ENCODE measurements at places on chromosomes 16 and 17.

DNA sequence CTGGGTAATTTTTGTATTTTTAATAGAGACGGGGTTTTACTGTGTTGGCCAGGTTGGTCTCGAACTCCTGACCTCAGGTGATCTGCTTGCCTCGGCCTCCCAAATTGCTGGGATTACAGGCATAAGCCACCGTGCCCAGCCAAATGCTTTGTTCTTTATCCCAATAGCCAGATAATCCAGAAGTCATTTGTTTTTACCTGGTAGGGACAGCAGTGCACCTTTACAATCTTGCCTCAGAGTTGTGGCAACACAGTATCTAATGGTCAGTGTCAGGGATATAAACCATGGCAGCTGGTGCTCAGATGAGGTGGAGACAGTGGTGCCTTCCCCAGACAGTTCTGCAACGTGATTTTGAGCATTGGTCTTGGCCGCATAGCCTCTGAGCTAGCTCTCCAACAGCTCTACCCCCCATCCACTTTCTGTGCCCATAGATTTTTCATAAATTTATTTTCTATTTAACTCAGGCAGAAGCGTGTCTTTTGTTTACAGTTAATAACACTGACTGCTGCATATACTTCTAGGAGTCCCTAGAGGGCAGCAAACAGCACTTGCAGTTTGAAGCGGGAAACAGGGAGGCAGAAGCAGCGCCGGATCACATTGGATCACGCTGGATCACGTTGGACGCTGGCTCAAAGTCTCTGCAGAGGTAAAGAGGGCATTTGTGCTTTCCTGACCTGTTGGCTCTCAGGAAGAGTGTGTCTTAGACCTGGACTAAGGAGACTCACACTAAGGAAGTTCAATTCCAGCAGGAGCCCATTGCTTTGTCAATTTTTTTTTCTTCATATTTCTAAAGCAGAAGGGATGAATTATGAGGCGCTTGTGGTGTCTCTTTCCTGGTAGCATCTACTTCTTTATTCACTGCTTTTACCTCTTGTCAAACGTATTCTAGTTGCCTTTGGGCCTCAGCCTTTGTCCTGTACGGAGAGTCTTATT, 5.1 kb upstream of the GGT6 start:
- peak; percentile 58 for ATAC-seq

DNA sequence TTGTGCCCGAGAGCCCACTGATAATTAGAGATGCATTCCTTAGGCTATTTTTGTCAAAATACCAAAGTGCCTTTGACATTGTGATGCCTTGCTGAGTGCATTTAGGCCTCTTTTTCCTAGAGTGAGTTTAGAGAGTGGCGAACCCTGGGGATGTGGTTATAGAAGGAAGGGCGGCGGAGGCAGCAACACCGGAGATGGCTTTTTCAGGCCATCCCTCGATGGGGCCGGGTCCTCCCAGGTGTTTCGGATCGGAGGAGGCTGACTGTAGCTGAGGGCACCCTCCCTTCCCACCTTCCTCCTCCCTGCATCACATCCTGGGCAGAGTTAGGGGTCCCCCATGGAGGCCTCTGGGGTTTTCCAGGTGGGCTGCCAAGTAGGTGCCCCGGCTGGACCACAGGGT, 6.6 kb upstream of the SNAI3 start:
- ATAC-seq = no peak

DNA sequence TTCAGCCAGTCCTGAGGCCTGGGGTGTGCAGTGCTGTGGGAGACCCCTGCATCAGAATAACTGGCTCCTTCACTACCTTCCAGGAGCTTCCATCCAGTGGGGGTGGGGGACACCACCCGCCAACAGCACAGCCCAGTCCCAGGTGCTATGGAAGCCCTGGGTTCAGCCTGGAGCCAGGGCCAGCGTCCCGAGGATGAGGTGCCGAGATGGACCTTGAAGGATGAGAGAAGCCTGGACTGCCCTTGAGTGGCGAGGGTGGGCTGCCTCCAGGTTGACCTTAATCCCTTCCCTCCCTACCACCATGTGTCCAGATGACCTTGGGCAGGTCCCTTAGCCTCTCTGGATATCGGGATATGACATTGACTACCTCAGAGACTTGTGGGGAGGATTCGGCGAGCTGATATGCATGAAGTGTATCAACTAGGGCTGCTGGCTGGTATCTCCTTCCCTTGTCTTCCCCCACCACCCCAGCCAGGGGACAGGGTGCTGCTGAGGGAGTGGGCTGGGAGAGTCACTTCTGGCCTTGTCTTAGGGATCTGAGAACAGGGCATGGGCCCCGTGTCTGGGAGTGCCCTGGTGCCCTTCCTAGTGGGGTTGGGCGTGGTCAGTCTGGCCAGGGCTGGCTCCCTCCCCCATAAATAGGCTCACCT, 14.2 kb upstream of the LASP1NB start:
- ATAC-seq = no peak

- peak; percentile 21 for ATAC-seq
These were observed 13.9 kb upstream of the ADGRG1 start for GRCh38 chr16:57614536-57614935.

- no peak for ATAC-seq
These were observed 87.1 kb downstream of the SLC39A11 start for GRCh38 chr17:73005360-73005759.

GRCh38 chr17:48478224-48479013, 48.4 kb upstream of the SKAP1 start:
- ATAC-seq = peak; percentile 91

DNA sequence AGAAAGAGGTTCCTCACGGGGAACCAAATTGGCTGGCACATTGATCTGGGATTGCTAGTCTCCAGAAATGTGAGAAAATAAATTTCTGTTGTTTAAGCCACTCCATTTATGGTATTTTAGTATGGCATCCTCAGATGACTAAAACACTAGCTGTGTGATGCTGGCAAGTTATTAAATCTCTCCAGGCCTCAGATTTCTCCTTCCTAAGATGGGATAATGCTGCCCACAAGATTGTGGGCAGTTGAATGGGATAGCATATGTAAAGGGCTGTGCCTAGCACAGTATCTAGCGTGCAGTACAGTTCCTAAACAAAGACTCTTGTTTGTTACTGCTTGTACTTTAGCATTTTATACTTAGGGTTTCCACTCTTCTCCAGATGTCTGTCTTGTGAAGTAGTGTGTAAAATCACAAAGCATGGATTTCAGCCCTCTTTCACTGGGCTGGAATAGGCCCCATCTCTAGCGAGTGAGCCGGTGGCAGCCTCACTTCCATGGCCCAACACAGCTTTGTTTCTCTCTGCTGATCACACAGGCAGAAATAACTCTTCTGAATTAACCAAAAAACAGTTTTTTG, 38.2 kb upstream of the PHAF1 start:
- ATAC-seq = no peak

- peak; percentile 68 for ATAC-seq
These were observed 34.5 kb downstream of the YWHAE start for GRCh38 chr17:1365445-1366039.

DNA sequence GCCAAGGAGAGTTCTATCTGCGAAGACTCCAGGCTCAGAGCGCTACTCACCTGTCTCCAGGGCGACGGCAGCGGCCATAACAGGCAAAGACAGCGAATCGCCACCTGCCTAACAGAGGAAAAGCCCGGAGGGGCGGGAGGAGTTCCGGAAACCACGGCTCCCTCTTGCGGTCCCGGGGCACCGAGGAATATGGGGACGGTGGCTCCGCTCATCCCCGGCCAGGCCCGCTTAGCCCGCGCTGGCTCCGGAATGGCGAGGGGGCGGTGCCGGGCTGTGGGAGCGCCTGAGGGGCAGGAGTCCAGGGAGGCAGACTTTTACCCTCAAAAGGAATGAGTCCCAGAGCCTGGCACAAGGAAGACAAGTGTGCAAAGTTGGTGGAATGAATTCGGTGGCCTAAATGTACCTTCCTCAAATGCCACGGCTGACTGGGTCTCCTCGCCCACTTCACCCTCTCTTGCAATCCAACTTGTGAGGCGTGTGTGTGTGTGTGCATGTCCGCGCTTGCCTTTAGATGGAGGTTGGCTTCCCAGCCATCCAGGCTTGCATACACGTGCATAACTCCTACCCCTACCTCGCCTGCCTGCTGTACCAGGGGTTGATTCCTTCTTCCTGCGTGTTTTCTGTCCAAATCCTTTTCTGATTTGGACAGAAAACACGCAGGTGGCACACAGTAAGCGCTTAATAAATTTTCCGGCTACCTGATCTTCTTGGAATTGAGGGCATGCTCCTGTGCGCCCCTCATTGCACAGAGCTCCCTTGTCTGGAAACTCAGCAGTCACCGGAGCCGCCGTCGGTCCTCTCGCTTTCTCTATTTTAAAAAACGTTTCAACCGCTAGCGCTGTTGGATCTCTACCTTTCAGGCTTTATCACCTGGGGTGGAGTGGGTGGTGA, 3.5 kb downstream of the C17orf100 start:
- no peak for ATAC-seq

DNA sequence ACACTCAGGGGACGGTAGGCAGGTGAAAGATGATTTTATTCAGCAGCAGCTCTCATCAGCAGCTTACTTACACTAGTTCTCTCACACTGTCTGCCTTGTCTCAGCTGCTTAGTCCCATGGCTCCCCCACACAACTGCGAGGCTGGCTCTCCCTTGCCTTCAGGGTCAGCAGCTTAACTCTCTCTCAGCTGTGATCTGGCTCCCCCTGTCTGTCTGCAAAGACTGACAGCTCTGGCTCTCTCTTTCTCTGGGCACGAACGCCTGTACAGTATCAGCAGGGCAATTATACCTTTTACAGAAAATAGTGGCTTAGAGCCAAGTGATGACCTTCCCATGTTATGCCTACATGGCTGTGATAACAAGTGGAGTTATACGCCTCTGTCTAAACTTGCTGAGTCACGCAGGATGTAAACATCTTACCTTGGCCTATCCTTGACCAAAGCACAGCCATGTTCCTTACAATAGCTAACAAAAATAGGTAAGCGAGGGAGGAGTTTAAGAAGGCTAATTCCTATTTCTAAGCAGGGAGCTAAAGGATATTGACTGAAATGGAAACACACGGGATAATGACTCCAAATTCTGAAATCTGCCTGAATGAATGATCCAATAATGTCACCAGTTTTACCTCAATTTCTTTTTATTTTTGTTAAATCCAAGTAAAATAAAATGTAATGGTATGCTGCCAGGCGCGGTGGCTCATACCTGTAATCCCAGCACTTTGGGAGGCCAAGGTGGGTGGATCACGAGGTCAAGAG, 1.1 kb upstream of the NDUFAB1 start:
- peak; percentile 61 for ATAC-seq

DNA sequence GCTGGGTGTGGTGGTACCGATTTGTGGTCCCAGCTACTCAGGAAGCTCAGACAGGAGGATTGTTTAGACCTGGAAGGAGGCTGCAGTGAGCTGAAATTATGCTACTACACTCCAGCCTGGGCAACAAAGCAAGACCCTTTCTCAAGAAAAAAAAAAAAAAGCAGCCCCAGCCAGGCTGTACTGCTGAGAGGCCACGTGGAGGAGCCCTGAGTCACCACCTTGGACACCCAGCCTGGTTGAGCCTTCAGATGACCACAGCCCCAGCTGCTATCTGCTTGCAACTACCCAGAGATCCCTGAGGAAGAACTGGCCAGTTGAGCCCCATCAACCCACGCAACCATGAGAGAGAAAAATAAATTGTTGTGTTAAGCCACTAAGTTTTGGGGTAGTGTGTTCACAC, 23.6 kb upstream of the GPRC5C start:
- ATAC-seq = no peak

DNA sequence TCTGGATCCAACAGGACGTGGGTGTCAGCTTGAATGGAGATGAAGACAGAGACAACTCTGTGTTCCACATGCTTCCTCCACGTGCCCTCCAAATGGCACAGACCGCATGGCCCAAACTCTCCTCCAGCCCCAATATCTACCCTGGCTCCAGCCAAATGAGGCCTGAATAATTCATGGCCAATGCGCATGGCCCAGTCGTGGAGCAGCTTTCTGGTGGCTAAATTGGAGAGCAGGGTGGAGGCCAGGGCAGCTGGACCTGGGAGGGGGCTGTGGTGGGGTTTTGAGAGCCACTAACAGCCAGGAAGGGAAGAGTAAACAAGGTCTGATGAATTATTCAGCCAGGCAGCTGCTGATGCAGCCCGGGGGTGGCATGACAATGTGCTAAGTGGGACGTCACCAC, 96.7 kb upstream of the TMEM132E start:
- no peak for ATAC-seq

DNA sequence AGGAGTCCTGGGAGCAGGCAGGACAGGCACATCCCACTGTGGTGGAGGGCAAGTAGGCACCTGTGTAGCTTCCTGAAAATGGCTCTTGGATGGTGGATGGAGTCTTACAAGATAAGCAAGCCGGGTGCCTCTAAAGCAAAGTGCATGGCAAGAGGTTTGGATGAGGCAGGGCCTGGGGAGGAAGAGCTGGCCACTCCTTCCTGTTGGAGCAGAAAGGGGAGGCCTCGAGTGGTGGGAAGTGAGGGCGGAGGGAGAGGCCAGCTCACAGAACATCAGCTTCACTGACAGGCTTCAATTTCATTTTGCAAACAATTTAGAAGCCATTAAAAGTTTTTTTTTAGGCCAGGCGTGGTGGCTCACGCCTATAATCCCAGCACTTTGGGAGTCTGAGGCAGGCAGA, 31.0 kb downstream of the CD300A start:
- ATAC-seq = no peak

GRCh38 chr16:75074920-75075687, 41.5 kb downstream of the LDHD start:
- peak; percentile 99 for ATAC-seq

GRCh38 chr17:78818152-78818846, 22.3 kb downstream of the USP36 start:
- ATAC-seq = no peak

GRCh38 chr17:17568772-17569195, 22.7 kb downstream of the PEMT start:
- no peak for ATAC-seq

- no peak for ATAC-seq
These were observed 10.3 kb downstream of the C16orf86 start for GRCh38 chr16:67676939-67677338.

- no peak for ATAC-seq
These were observed 17.4 kb downstream of the ZNF423 start for GRCh38 chr16:49838441-49839016.

DNA sequence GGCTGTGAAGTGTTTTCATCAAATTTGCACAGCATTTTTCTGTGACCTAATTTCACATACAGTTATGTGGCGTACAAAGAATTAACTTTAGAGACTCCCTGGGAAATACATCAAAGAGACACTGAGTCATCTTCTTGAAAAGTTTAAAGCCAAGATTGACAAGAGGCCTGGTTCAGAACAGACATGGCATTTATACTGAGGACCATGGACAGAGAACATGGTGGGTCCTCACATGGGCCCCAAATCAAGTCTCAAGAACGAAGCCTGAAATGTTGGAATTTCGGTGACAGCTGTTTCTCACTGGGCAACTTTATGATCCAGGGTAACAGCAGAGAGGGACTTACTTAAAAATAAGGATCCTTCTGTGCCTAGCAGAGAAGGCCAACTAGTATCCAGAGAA, 311.5 kb upstream of the KCNJ16 start:
- ATAC-seq = no peak

DNA sequence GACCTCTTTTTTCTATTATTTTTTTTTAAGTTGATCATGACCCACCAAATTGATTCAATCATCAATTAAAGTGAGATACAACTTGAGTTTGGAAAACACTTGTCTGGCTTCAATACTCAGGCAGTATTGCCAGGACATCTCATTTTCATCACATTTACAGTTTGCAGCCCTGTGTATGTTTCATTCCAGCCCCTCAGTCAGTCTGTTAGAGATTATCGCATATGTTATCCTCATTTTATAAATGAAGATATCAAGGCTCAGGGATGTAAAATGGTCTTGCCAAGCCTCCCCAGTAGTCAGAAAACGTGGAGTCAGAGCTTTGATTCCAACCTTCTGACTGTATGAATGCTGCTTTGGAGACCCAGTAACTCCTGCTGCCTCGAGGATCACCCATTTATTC, 87.3 kb upstream of the CACNG3 start:
- ATAC-seq = no peak
